Left cardiac atrium (tissue), 4 donors: ENCODE measurements at places on chromosomes 5 and 9. TPM values are rescaled to one million over a fixed set of nuclear protein-coding genes. Genes with fewer than 3 reads are reported as not detected.

CYLC2 gene
- not detected for total RNA-seq

DNA sequence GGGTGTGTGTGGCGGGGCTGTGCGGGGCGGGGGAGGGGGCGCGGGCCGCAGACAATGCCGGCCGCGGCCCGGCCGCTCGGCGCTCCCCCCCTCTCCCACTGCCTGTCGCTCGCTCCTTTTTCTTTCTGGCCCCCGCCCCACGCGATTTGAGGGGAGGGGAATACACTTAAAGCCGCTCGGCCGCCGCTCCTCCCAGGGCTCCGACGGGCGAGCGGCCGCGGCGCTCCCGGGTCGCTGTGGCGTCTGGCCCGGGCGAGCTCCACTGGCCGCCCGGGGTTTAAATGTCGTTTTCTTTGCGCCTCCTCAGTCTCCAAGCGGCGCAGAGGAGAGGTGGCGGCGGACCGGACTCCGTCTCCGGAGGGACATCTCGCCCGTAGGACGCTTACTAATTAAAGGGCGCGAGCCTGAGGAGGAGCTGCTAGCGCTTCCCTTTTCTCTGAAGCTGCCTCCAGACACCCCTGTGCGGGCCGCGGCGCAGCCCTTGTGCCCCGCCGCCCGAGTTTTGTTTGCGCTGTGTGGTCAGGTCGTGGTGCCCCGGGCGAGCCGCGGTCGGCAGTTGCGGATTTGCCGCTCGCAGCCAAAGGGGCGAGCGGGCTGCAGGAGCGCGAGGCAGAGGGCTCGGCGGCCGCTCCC lies 1.4 kb downstream of the ZSWIM6 start:
- peak; percentile 67 for DNase-seq

DNA sequence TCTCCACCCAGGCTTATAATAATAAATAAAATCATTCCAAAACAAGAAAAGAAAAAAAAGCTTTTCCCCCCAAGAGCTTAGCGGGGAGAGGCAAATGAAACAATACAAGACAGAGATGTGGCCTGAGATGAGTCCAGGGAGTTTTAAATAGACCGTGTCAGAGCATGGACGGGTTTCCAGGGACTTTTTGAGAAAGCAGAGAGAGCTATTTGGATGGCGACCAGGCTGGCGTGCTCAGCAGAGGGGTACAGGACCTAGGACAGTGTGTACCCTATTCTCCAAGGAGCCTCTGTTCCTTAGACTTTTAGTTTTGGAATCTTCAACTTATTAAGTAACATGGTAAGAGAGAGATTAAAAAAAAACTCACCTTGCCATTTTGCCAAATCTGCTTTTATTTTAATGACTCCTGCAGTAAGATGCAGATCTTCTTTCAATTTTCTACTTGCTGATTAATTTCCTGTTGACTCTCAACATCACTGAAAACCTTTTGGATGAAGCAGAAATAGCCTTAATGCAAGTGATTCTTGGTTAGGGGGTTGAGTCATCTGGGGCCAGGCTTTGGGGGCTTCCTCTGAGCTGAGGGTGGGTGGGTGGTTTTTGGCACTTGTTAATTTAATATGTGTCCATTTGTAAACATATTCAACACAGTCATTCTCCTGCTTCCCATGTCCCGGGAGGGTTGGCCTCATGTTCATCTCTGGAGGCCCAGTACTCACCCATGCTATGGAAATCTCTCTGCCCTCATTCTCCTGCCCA lies 49.6 kb upstream of the OSMR start:
- peak; percentile 45 for DNase-seq

GRCh38 chr9:97405551-97405950 lies 6.3 kb upstream of the TDRD7 start:
- no peak for DNase-seq

- peak; percentile 48 for DNase-seq
Observed at GRCh38 chr9:86126998-86127972, 27.9 kb upstream of the GOLM1 start.

MBLAC2 gene
- 3.2 TPM for total RNA-seq

- DNase-seq = no peak
Observed at GRCh38 chr9:21402386-21403251, 6.3 kb upstream of the IFNA8 start.

DNA sequence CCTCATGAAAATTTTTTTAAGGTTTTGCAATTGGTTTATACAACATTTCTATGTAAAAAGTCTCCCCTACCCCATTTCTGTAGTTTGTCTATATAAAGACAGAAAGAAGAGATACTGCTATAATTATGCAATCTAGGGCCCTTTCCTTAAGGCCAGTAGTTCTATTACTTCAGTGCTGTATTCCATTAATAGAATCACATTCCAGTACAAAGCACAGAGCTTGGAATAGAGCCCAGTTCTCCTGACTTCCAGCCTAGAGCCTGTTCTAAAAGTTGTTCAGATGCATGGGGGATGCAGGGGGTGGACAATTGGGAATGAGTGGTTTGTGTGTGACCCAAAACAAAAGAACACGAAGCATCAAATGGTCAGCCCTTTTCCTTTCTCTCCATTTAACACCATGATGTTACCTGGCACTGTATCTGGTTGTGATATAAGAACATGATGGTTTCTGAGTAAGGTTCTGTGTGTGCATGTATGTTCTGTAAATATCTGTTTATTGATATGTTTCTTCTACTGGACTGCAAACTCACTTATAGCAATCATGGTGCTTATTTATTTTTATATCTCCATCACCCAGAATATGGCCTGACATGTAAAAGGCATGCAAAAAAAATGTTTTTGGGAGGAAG lies 8.2 kb upstream of the GRAMD2B start:
- peak; percentile 29 for DNase-seq

DNA sequence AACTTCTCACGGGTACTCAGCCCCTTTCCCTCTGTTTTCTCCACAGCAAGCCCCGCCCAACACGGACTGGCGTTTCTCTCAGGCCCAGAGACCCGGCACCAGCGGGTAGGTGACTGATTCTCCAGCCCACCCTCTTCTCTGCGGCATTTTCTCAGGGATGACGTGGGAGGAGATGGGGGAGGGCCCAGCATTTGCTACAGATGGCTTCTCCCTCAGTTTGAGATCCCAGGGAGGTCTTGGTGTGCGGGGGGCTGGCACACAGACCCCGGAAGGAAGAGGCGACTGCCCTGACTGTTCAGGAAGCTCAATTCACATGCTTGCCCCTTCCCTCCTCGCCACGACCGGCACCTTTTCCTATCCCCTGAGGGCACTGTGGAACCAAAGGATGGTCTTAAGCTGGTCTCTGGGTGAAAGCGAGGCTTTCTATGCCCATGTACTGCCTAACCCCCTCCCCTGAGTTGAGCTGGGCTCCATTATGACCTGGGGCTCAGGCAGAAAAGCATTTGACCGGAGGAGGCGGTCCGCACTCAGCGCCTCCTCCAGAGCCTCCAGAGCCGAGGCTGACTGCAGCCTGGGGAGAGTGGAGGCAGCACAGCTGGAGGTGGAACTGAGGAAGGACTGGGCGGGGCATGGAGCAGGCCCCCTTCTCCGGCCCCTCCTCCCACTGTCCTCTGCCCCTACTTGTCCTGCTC lies 6.0 kb downstream of the PCDHGC5 start:
- no peak for DNase-seq

PRDM9 gene
- total RNA-seq = not detected

GRCh38 chr9:100505564-100506159 lies 32.7 kb downstream of the TMEFF1 start:
- DNase-seq = peak; percentile 62

GRCh38 chr5:92560698-92561401 lies 1020.2 kb downstream of the NR2F1-AS1 start:
- no peak for DNase-seq

DNA sequence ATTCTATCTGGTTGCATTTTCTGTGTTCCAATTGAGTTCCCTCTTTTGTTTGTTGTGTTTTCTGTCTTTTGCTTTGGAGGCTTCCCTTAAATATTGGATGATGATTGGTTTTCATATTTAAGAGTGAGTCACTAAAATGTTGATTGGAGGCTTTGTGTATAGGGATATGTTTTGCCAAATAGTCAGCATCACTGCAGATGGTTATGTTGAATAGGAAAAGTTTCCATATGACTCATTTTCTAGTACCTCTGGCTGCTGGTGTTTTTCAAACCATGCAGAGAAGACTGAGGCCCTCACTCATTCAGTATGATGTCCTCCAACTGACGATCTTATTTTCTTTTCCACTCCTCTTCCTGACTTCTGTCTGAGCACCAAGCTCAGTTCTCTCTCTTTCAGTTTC lies 1290.0 kb downstream of the EFNA5 start:
- no peak for DNase-seq

DNA sequence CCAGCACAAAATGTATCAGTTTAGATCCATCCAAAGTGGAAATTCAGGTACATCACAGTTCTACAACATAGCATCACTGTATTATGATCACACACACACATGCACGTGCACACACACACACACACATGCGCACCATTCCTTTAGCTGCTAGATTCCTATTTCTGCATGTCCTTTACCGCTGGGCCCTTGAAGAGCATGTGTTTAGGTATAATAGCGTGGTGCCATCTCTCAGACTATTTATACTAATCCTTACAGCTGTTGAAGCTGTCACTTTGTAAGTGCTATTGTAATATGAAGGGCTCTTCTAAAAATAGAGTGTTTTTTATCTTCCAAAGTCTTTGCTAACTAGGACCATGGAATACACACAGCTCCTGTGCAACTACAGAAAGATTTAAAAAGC lies 308.8 kb upstream of the TRPC7 start:
- no peak for DNase-seq

IFNB1 gene
- not detected for total RNA-seq

LCN10 gene
- total RNA-seq = 20.1 TPM

GRCh38 chr5:16914584-16914983 lies 21.5 kb downstream of the MYO10 start:
- DNase-seq = no peak

- no peak for DNase-seq
Observed at GRCh38 chr5:84403773-84404172, 19.1 kb upstream of the EDIL3 start.

DNA sequence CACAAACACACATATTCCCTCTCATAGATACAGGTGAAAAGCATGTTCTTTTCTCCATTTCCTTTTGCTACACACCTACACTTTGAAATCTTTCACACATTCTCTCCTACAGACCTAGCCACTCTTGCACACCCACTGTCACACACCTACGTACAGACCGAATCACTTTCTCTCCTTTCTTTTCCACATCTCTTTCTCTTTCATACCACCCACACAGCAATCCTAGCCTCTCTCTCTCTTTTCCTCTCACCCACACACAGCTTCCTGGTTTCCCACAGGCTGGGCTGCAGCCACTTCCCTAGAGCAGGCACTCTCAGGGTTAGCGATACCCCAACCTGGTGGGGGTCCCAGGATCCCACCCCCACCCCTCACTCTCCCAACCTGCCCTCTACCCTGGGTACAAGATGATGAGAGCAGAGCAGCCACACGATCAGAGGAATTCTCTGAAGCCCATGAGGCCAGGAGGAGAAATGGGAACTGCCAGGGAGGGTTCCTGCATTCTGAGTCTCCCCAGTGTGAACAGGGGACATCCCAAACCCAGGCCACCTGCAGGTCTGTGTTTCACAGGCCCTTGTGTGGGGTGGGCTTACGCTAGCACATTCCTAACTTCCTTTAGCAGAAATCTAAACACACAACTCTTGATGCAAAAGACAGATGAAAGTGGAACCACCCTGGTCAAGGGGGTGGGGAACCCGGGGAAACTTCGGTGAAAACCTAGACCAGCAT lies 17.1 kb upstream of the SYNPO start:
- no peak for DNase-seq

DNA sequence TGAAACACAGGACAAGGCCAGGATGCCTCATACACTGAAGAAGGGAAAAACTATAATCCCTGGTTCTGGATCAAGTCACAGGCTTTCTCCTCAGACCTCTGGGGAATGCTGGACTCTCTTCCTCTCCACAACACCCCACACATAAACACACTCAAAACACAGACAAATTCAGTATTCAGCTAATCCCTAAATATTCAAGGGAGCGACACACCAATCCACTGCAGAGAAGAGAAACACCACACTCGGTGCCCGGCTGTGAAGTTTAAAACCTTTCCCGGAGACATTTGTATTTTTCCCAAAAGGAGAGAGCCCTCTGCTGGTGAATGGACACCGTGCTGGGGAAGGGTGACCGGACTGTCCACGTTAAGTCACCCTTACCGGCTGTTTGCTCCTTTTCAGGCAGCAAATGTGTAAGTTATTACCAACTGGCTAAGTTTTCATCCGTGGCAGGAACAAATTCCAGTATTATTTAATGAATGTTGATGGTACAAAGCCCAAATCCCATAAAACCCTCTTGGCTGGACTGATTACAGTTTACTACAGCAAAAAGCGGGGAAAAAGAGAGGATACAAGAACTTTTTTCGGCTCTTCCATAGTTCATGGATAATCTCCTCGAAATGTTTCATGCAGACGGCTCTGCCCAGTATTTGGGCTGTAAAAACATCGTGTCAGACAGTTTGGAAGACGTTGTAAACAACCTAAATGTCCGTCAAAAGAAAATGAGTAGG lies 130.9 kb upstream of the SLC30A5 start:
- DNase-seq = peak; percentile 56

TPPP gene
- 15.5 TPM for total RNA-seq

- no peak for DNase-seq
Observed at GRCh38 chr9:6696178-6696577, 50.6 kb upstream of the GLDC start.

- no peak for DNase-seq
Observed at GRCh38 chr5:140043508-140043872, 391 bp upstream of the NRG2 start.

HAPLN1 gene
- total RNA-seq = 0.73 TPM

INSL4 gene
- total RNA-seq = not detected

- no peak for DNase-seq
Observed at GRCh38 chr5:53730943-53731342, 170.5 kb downstream of the NDUFS4 start.

GRCh38 chr5:16857635-16858034 lies 78.5 kb downstream of the MYO10 start:
- DNase-seq = no peak

GRCh38 chr5:148730270-148730669 lies 75.9 kb upstream of the HTR4 start:
- DNase-seq = no peak

DNA sequence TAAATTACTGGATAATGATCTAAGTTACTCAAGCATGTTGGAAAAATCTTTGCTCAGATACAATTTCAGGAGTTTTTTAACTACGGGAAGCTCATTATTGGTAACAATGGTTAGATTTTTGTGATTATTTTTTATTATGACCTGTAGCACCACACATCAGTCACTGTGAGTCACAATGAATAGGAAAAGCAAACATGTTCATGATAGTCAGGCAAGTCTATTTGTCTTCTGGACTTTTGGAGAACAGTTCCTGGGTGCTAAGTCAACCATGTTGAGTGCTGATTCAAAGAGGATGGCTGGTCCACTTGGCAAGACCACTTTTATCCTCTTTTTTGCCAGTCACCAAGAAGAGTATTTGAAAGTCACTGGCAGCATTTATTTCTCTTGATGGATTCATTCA lies 403.2 kb downstream of the KIF4B start:
- DNase-seq = no peak
